ENCODE measurements at places on chromosomes 3 and 15.

DNA sequence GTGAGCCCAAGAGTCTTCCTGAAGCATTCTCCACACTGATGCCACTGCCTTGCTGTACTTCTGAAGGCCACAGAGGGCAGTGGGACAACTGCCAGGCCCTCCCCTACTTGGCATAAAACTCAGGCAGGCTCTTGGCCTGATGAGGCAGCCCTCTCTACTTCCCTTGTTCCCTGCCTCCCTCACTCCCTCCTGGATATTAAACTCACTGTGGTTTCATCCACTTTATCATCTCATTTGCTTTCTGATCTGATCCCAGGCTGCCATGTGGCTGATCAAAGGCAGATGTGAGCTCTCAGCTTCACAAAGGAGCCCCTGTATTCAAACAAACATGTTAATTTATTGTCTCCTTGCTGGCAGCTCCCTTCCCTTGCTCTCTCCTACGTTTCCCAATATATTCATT, 533.5 kb downstream of the IGSF11 start:
- DNase-seq: no peak

- no peak for DNase-seq
Observed at GRCh38 chr3:97691354-97691753, 73.2 kb upstream of the ARL6 start.

DNA sequence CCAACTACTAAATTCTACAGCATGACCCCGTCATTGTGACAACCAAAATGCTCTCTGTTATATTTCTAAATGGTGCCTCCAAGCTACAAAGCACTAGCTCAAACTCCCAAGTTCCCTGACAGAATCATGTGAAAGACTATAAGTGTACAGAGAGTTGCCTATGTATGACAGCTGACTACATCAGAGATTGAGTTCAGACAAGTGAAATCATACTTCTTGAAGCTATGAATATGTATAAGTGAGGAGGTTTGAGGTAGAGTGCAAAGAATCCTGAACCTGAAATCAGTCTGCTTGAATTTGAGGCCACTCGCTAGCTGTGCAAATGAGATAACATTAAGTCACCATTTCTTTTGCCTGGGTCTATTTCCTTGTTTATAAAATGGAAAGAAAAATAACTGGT, 63.9 kb upstream of the TP63 start:
- DNase-seq: no peak

- DNase-seq: peak; percentile 71
Observed at GRCh38 chr15:81270781-81271491, 53.0 kb downstream of the STARD5 start.

DNA sequence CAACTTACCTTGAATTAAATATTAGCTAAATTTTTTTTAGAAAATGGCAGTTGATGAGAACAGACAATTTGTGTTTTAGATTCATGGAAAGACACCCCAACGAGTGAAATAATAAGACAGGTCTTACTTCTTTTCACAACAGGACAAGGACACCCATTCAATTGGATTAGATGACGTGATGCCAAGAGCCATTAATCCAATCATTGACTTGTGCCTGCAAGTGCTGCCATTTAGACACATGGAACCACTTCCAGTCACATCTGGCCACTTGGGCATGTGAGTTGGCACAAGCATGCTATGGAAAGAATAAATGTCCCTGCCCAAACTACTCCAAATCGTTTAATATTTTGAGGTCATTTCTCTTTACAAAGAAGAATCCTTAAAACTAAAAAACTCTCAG, 1308.8 kb downstream of the ROBO2 start:
- DNase-seq: no peak

DNA sequence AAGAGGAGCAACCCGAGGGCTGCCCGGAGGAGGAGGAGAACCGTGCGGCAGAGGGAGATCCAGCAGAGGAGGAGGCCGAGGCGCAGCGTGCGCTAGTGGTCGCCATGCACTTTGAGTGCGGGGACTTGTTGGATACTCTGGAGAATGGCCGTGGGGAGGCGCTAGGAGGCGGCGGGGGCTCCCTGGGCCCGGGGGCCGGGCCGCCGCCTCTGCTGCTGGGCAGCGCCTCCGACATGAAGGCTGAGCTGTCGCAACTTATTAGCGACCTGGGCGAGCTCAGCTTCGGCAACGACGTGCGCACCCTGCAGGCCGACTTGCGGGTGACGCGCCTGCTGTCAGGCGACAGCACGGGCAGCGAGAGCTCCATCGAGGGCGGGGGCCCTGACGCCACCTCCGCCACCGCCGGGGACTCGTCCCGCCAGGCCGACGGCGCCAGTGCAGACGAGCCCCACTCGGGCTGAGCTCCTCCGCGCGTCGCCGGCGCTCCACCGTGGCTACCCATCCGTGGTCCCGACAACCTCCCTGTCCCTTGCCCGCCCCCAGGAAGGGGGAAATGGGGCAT, 2.0 kb downstream of the FAM43A start:
- DNase-seq: peak; percentile 59

- DNase-seq: peak; percentile 83
Observed at GRCh38 chr3:72193771-72194430, 409.0 kb upstream of the PROK2 start.

GRCh38 chr3:156847752-156848448, 21.7 kb downstream of the LEKR1 start:
- DNase-seq: peak; percentile 20
